GM23248 (cell line): ENCODE measurements at places on chromosomes 13 and 19. TPM values are rescaled to one million over a fixed set of nuclear protein-coding genes. Genes with fewer than 3 reads are reported as not detected.

- H3K27me3 ChIP-seq = no peaks in the 10 kb centered on the region
- H3K36me3 ChIP-seq = no peaks in the 10 kb centered on the region
- DNase-seq = no peak
- H3K4me3 ChIP-seq = no peak overlapping the region
These were observed 106.1 kb downstream of the SLC25A15 start for GRCh38 chr13:40895227-40896184.

GRCh38 chr13:42786715-42787114 is 5.3 kb downstream of the FAM216B start:
- DNase-seq = no peak
- no peaks in the 10 kb centered on the region for H3K4me1 ChIP-seq
- H3K4me3 ChIP-seq = no peak overlapping the region
- H3K27me3 ChIP-seq = no peaks in the 10 kb centered on the region
- H3K36me3 ChIP-seq = no peaks in the 10 kb centered on the region
- no peak overlapping the region for H3K27ac ChIP-seq

DNA sequence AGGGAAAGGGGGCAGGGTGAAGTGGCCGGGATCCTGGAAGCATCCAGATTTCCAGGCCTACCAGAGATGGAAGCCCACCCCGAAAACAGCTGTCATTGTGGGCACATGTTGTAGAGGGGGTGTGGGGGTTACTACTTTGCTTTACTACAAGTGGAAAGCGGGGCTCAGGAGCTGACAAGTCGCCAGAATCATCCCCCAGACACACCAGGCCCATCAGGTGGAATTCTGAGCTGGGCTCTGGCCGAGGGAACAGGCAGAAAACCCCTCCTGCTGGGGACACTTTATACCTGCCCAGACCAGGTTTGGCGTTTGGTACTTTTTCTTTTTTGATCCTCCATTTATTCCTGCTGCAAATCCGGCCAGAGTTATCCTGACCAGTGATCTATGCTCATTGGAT is 3.8 kb downstream of the CDX2 start:
- DNase-seq = no peak
- peaks cover 95% of the 10 kb centered on the region for H3K27me3 ChIP-seq
- H3K4me3 ChIP-seq = no peak overlapping the region
- peaks cover 8% of the 10 kb centered on the region; the same call in 1 of the 2 replicates for H3K4me1 ChIP-seq
- H3K27ac ChIP-seq = no peak overlapping the region
- H3K36me3 ChIP-seq = no peaks in the 10 kb centered on the region

- 0 out of 2 replicates have a peak, but pooled peaks cover 5% of the 10 kb centered on the region for H3K4me1 ChIP-seq
- H3K36me3 ChIP-seq = no peaks in the 10 kb centered on the region
- no peak overlapping the region for H3K4me3 ChIP-seq
- H3K27me3 ChIP-seq = peaks cover 75% of the 10 kb centered on the region
- H3K27ac ChIP-seq = no peak overlapping the region
These were observed 374.0 kb downstream of the IRS2 start for GRCh38 chr13:109412283-109412901.

GRCh38 chr13:73092829-73093228 is 34.0 kb downstream of the KLF5 start:
- 0 out of 2 replicates have a peak, but pooled peaks cover 3% of the 10 kb centered on the region for H3K4me1 ChIP-seq
- H3K36me3 ChIP-seq = no peaks in the 10 kb centered on the region
- H3K4me3 ChIP-seq = no peak overlapping the region
- H3K27ac ChIP-seq = no peak overlapping the region
- DNase-seq = no peak

DNA sequence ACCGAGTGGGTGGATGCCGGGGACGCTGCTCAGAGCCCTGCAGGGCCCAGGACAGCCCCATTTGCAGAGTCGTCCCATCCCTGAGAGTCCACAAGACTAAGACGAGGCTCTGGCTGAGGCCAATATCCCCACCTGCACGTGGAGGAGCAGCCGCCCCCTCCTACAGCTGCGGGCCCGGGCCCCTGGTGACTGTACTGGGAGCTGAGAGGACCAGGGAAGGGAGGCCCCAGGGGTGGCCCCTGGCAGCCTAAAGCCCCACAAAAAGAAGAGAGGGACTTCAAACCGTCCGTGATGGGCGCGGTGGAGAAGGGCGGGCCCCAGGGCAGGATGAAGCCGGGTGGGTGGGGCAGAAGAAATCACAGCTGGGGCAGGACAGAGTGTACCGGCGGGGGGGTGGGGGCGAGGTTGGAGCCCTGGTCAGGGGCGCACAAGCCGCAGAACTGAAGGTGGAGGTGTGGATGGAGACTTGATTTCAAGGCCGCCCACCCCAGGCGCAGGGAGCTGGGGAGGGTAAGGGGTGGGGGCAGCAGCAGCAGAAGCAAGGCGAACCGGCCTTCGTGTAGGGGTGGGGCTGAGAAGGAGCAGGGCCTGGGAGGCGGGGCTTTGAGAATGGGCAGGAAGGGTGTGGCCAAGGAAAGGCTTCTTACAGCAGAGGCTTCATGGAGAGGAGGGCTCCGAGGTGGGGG is 12.9 kb downstream of the CFD start:
- peak; percentile 72 for DNase-seq
- H3K36me3 ChIP-seq = no peaks in the 10 kb centered on the region
- no peak overlapping the region for H3K4me3 ChIP-seq
- H3K27ac ChIP-seq = no peak overlapping the region
- H3K4me1 ChIP-seq = peaks cover 14% of the 10 kb centered on the region
- no peaks in the 10 kb centered on the region for H3K27me3 ChIP-seq

DNA sequence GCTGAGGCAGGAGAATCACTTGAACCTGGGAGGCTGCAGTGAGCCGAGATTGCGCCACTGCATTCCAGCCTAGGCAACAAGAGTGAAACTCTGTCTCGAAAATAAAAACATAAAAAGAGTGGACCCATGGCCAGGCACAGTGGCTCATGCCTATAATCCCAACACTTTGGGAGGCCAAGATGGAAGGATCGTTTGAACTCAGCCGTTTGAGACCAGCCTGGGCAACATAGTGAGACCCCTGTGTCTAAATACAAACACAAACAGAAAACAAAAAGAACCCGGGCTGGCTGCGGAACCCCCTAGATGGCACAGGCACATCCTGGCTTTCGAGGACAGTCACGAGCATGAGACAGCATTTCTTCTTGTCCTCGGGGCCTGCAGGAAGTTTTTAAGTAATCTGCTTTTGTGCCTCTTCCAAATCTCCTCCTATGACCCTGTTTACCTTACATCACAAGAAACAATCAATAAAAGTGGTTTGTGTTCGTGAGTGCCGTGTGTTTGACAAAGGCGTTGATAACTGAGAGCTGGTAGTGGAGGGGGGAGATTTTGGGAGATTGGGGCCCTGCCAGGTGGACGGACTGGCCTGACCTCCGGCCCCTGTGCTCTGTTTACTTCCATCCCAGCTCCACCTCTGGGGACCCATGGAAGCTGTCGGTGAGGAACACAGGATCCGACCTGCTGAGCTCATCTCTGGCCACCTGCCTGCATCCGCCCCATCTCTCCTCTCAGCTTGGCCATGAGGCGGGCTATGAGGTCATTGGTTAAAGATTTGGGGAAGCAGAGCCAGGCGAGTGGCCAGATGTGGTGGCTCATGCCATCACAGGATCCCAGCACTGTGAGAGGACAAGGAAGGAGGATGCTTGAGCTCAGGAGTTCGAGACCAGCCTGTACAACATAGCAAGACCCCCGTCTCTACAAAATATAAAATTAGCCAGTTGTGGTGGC is 5.9 kb upstream of the GDF15 start:
- peak; percentile 98 for DNase-seq
- no peaks in the 10 kb centered on the region for H3K27me3 ChIP-seq
- no peaks in the 10 kb centered on the region for H3K36me3 ChIP-seq
- no peak overlapping the region for H3K4me3 ChIP-seq
- H3K27ac ChIP-seq = peak overlapping the region; percentile 51
- peaks cover 19% of the 10 kb centered on the region for H3K4me1 ChIP-seq

GRCh38 chr19:32627714-32628270 is 46.8 kb downstream of the PDCD5 start:
- H3K4me3 ChIP-seq = no peak overlapping the region
- peaks cover 3% of the 10 kb centered on the region; the same call in 1 of the 2 replicates for H3K36me3 ChIP-seq
- no peaks in the 10 kb centered on the region for H3K27me3 ChIP-seq
- H3K27ac ChIP-seq = no peak overlapping the region

DNA sequence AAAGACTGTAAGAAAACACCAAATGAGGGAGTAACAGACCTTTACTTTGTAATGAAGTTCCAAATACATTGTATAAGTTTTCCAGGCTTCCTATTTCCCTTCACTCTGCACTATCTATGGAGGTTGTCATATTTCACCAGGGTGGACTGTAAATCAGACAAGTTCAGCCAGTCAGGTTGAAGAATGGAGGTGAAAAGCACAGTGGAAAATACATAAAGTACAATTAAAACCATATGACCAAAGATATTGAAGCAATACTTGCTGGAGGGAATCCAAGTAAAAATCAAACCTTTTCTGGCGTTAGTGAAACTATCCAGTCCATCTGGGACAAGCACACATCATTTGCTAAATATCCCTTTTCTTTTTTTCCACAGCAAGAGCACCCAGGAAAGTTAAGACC is 3.2 kb downstream of the LHFPL6 start:
- no peaks in the 10 kb centered on the region for H3K36me3 ChIP-seq
- peaks cover 48% of the 10 kb centered on the region for H3K4me1 ChIP-seq
- DNase-seq = peak; percentile 27
- peak overlapping the region; percentile 94 for H3K4me3 ChIP-seq
- no peaks in the 10 kb centered on the region for H3K27me3 ChIP-seq

- no peaks in the 10 kb centered on the region for H3K27me3 ChIP-seq
- H3K36me3 ChIP-seq = no peaks in the 10 kb centered on the region
- no peak within 1 kb of the TSS for H3K27ac ChIP-seq
- no peak for DNase-seq
- no peak within 1 kb of the TSS for H3K4me3 ChIP-seq
These were observed at the start of gene HPN for GRCh38 chr19:35041548-35042055. TSS of gene HPN (plus strand) at chr19:35041721. CDS start at chr19:35042507, 786 bp downstream.

DNA sequence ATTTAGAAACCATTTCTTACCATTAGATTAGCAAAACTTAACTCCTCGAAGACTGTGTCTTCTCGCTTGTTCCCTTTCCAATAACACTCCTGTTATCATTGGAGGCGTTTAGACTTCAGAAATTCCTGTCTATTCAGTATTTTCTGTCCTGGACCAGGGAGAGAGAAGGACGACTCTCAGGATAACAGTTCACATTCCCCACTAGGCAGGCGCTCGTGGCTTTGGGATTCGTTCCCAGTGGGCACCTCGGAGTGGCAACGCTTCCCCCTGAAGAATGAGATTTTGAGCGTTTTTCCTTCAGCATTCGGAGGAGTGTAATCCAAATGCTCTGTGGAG is 429 bp upstream of the ZNF225 start:
- H3K36me3 ChIP-seq = peaks cover 24% of the 10 kb centered on the region
- H3K27me3 ChIP-seq = no peaks in the 10 kb centered on the region
- peaks cover 7% of the 10 kb centered on the region for H3K4me1 ChIP-seq
- peak overlapping the region; percentile 73 for H3K27ac ChIP-seq
- peak overlapping the region; percentile 91 for H3K4me3 ChIP-seq
- no peak for DNase-seq

DNA sequence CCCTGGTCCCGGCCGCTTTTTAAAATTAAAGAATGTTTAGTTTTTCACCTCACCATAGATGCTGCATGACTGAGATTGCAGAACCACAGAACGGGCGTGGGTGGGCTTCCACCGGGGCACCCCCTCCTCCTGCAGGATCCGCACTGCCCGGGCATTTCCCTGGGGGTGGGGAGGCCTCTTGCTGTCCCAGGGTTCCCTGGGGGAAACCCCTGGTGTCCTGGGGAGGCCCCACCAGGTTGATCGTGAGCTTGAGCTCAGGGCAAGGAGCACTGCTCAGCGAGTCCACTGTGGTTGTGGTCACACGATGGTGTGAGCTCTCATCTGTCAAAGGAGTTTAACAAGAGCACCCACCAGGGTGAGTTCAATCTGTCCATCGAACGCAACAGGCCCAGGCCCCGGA is 11.4 kb upstream of the TCF3 start:
- no peak overlapping the region for H3K27ac ChIP-seq
- peaks cover 14% of the 10 kb centered on the region for H3K27me3 ChIP-seq
- H3K36me3 ChIP-seq = no peaks in the 10 kb centered on the region
- H3K4me1 ChIP-seq = no peaks in the 10 kb centered on the region

GRCh38 chr13:99288089-99288488 is 19.1 kb downstream of the GPR183 start:
- peaks cover 14% of the 10 kb centered on the region for H3K4me1 ChIP-seq
- H3K27me3 ChIP-seq = no peaks in the 10 kb centered on the region
- no peaks in the 10 kb centered on the region for H3K36me3 ChIP-seq
- no peak overlapping the region for H3K27ac ChIP-seq
- no peak for DNase-seq

DNA sequence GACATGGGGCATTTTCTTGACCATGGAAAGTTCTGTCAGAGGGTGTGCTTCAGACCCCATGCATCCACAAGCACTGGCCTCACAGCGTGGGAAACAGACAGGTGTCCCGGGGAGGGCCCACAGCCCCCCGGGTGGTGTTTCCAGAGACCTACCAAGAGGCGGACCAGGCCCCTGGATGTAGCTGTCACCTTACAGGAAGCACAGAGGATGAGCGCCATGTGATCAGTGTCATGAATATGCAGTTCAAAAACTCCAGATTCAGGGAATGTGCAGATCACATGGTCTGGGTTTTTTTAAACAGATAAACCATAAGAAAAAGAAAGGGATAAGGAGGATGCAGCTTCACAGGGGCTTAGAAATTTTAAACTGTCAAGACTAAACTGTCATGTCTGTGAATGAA is 61.0 kb upstream of the SPATA13 start:
- peaks cover 13% of the 10 kb centered on the region for H3K4me1 ChIP-seq
- no peak for DNase-seq
- H3K27ac ChIP-seq = no peak overlapping the region
- no peak overlapping the region for H3K4me3 ChIP-seq

- no peak overlapping the region for H3K27ac ChIP-seq
- no peaks in the 10 kb centered on the region for H3K27me3 ChIP-seq
- H3K4me3 ChIP-seq = no peak overlapping the region
- H3K36me3 ChIP-seq = no peaks in the 10 kb centered on the region
- DNase-seq = no peak
- H3K4me1 ChIP-seq = no peaks in the 10 kb centered on the region
These were observed 168.9 kb downstream of the TEX29 start for GRCh38 chr13:111489301-111489700.

DNA sequence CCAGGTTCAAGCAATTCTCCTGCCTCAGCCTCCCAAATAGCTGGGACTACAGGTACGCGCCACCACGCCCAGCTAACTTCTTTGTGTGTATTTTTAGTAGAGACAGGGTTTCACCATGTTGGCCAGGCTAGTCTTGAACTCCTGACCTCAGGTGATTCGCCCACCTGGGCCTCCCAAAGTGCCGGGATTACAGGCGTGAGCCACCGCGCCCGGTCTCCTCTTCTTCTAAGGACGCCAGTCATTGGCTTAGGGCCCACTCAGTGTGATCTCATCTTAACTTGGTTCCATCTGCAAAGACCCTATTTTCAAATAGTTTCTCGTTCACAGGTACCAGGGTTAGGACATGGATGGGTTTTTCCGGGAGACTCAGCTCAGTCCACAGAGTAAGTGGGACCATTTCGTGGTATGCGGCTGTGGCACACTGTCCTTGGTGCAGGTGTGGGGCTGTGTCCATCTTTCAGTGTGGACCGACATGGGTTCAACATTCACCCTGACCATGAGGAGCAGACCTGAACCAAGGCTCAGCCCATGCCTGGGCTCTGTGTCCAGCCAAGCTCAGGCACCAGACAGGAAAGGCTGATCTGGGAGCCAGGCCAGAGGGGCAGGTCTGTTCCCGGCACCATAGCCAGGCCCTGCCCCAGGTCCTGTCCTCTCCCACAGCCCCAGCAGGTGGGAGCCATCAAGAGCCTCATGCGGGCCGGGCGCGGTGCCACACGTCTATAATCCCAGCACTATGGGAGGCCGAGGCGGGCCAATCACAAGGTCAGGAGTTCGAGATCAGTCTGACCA is 2.8 kb upstream of the MKNK2 start:
- H3K4me3 ChIP-seq = no peak overlapping the region
- no peaks in the 10 kb centered on the region for H3K36me3 ChIP-seq
- H3K27ac ChIP-seq = no peak overlapping the region
- no peaks in the 10 kb centered on the region for H3K27me3 ChIP-seq
- DNase-seq = no peak

Gene C1QTNF9B
- not detected in 2 replicates for total RNA-seq

Gene LGALS4
- total RNA-seq = not detected in 2 replicates

Gene ZNF677
- 15.9 and 18.8 TPM in 2 replicates for total RNA-seq

Gene CEACAM8
- total RNA-seq = not detected in 2 replicates

Gene ACTMAP
- 0.38 and 2.5 TPM in 2 replicates for total RNA-seq

Gene FUT2
- not detected in 2 replicates for total RNA-seq
